ENCODE measurements at places on chromosomes 1 and 21.
A peak's percentile ranks its signal among the peaks of the same experiment; 100 is the strongest.

- no peak for DNase-seq
Observed at GRCh38 chr1:174671826-174672225, 224.1 kb downstream of the GPR52 start.

GRCh38 chr21:37711836-37712568 is 204.3 kb downstream of the KCNJ6 start:
- DNase-seq: peak; percentile 80

DNA sequence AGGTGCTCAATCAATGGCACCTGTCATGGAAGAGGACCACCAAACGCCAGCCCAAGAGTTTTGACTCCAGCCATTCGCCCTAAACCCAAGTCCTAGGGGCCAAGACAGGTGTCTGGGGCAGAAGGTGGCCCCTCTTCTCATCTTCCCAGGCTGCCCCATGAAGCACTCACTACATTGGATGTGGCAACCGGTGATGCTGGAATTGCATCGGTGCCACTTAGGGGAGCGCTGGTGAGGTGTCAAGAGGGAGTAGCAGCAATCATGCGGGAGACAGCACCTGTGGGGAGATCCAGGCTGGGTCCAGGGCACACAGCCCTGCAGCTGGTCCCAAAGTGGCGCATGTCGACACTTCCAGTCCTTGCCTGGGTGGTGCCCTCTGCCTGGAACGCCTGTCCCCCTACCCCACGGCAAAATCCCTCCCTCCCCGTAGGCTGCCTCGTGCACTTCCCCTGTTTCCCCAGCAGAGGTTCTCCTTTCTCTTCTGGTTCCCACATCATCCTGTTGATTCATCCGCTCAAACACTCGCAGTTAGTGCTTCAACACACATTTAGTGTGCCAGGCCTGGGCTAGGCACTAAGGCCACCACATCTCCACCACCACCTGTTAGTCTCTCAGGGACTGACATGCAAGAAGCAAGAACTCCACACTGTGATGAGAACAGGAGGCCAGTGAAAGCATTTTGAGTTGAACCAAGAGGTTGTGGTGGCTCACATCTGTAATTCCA is 18.5 kb downstream of the PLA2G2D start:
- DNase-seq: peak; percentile 37

DNA sequence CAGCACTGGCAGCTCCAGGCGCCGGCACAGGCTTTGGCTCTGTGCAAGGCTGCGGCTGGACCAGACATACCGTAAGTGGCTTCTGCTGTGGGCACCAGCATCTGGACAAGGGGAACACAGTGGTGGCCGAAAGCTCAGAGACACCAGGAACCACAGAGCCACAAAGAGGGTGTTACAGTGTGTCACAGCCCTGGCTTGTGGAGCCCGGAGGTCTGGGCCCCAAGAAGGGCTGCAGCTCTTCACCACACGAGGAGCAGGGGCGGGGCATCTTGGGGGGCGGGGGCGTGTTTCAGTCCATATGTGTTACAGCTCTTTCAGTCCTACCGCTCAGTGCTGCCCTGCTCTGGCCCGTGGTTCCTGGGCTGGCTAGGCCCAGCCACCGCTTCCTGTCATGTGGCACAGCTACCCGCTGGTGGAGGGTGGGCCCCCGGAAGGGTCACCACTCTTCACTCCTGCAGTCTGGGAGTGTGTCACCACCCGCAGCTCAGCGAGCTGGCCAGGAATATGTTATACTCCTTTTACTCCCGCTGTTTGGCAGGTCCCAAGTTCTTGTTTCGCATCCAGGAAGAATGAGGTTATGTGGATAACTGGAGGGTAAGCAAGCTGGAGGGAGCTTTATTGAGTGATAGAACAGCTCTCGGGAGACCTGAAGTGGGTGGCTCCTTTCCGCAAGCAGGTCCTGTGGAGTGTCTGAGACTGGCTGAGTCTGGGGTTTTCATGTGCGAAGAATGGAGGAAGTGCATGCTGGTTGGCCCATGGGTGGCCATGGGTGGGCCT is 3.3 kb upstream of the LSM10 start:
- no peak for DNase-seq

- no peak for DNase-seq
Observed at GRCh38 chr1:87867626-87868025, 538.9 kb downstream of the LMO4 start.

GRCh38 chr1:174692313-174692712 is 244.5 kb downstream of the GPR52 start:
- no peak for DNase-seq

GRCh38 chr1:14842361-14842760 is 243.9 kb downstream of the KAZN start:
- no peak for DNase-seq

DNA sequence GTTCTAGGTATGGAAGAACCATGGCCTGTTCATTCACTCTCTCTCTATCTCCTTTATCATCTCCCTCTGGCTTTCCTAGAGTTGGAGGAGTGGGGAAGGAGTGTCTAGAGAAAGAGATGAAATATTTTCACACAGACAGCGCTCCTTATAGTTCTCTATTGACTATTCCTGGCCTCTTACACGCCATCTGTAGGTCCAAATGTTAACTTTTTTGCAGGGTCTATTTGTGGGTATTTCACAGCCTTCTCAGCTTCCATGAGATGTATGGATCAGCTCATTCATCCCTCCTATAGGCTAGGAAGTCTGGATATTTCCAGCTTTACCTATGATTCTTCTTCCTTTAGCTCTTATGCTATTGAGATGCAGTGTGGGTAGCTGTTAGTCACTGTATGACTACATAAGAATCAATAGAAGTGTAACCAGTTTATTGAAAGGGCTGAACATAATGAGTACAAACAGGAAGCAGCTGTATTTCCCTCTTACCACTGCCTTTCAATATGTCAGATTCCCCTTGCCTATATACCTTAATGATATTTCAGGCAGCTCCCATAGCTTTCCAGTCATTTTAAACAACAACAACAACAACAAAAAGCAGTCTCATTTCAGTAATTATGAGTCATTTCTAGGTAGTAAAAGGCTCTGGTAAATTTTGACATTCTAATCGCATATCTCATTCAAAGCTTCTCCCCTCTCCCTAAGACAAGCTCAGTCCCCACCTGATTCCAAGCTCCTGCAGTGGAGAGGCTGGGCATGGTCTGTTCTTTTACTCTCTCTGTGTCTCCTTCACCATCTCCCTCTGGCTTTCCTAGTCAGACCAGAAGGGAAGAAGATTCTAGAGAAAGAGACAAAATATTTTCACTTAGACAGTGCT is 149.5 kb downstream of the TTLL7 start:
- no peak for DNase-seq

- no peak for DNase-seq
Observed at GRCh38 chr1:246417813-246418564, 89.1 kb downstream of the SMYD3 start.

GRCh38 chr1:175408986-175409385 is 216.4 kb upstream of the KIAA0040 start:
- DNase-seq: no peak

DNA sequence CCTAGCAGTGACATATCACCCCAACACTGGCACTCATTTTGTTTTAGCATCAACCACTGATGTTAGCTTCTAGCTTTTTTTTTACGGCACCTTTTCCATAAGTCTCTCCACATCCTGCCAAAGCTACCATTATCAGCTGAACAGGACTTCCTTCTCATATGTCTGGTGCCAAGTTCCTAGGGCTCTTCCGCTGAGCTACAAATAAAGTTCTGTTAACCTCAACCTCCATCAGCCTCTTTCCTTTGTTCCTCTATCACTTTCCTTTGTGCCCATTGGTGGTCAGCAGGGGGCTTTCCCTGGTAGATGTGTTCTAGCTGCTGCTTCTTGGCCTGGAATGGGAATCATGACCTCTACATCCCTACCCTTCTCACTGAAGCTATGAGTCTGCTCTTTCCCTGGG is 163.8 kb downstream of the FAF1 start:
- DNase-seq: no peak

GRCh38 chr1:81693316-81693715 is 107.4 kb upstream of the ADGRL2 start:
- DNase-seq: no peak

DNA sequence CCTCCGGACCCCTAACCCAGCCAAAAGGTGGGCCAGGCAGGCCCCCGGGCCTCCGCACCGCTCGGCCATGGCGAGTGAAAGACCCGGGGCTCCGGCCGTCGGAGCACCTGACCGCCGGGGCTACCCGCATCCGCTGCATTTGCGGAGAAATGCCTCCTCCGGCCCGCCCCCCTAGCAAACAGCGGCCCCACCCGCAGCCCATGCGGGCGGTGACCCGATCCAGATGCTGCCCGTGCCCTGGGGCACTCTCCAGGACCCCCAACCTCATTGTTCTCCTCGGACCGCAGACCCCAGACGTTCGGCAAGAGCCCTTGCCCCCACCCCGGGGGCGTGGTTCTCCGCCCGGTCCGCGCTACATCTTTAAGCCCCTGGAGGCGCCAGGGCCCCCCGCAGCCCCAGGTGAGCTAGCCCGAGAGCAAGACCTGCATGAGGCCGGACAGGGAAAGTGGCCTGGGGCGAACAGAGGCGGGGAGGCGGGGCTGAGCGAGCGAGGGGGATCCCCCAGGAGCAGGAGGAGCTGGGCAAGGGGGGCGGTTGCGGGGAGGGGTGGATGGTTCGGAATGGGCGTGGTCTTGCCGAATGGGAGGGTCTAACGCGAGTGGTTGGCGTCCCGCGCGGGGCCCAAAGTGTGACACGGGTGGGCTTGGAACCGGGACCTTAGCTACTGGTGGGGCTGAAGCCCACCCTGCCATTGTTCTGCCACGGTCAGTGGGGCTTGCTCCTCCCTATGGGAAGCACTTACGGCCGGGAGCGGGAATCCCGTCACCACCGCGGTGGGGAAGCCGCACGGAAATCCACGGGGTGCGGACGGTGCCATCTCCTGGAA is 6.3 kb upstream of the CRYBG2 start:
- DNase-seq: peak; percentile 74

DNA sequence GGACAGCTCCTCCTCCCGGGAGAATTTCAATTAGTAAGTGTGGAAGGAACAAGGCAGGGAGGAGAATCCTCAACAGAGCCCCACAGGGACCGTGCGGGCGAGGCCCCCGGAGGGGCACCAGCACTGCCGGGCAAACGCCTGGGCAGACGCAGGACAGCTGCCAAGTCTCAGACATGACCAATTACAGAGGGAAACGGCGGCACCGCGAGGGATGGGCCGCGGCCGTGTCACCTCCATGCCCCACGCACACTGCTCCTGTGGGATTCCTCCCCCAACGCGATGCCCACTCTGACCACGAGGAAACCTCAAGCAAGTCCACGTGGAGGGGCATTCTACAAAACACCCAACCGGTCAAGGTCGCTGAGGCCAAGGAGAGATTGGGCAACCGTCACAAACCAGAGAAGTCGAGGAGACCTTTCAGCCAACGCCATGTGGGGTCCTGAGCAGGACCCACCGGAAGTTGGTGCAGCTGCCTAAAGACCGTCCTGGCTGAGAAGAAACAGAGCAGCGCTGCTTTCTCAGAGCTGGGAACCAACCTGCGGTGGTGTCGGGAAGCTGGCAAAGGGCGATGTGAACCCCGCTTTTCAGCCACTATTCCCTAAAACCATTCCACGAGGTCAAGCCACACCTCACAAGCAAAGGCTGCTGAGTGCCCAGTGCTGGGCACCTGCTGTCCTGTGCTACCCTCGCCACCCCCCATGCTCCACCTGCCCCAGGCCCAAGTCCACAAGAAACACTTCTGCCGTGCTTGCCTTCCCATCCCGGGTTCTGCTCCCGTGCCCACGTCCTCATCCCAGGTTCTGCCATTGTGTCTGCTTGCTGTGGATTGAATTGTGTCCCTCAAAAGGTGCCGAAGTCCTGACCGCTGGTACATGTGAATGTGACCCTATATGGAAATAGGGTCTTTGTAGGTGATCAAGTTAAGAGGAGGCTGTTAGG is 1.4 kb upstream of the KRTAP10-4 start:
- DNase-seq: no peak

- no peak for DNase-seq
Observed at GRCh38 chr1:113534130-113534817, 144.0 kb downstream of the MAGI3 start.

GRCh38 chr1:231029841-231030240 is 10.2 kb downstream of the FAM89A start:
- no peak for DNase-seq

GRCh38 chr1:25062621-25063255 is 132.7 kb upstream of the RUNX3 start:
- no peak for DNase-seq

DNA sequence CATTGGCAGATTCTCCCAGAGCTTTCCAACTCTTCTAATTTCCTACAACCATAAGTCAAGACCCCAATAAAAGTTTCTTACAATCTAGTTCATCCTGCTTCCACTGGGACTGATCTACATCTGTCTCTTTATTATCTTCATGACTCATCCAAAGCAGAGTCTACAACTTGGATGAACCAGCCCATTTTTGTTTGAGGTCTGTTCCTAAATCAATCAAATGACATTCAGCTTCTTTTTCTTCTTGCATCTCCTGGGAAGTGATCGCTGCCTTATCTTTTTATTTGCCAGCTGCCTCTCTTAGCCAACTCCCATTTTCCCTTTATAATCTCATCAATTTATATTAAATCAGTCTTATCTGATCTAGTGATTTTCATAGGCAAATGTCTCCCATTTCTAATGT is 105.6 kb downstream of the ERG start:
- no peak for DNase-seq

DNA sequence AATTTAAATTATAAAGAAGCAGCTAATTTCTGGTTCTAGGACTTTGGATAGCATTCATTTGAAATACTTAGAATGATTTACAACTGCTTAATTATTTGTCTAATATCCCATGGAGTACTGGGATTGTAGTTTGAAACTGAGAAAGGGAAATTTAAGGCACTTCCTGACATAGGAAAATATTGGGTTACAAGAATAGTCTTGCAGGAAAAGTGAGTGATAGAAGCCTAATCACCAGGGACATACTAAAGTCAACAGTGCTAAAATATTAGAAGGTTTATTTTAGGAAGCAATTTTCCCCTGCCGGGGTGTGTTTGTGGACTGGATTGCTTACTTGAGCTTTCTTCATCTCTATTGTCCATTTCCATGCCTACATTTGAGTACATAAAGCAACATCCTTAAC is 661.6 kb downstream of the ADGRL2 start:
- DNase-seq: peak; percentile 67

Measured in kidney (tissue), 22 donors.